ENCODE measurements at places on chromosomes 6 and 20.

GRCh38 chr20:31595654-31596411 is 9.3 kb upstream of the ID1 start:
- peak; percentile 24 for DNase-seq

DNA sequence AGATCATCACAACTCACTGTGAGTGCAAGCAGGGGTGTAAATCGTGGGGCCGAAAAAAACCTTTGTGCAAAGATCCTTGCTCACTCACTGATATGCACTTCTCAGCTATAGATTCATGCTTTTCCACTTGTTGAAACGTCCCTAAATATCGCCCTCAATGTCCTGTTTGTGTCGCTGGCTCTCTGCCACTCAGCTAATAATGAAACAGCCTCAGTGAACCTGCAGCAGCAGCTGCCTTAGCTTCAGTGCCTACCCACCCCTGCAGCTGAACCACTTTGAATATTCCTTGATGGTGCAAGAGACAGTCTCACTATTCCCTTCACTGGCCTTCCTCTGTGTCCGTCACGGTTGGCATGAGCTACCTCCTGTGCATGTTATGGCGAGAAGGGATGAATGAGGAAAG is 128.9 kb upstream of the NAA20 start:
- DNase-seq: peak; percentile 91

GRCh38 chr6:23031986-23032385 is 462.6 kb downstream of the HDGFL1 start:
- no peak for DNase-seq

DNA sequence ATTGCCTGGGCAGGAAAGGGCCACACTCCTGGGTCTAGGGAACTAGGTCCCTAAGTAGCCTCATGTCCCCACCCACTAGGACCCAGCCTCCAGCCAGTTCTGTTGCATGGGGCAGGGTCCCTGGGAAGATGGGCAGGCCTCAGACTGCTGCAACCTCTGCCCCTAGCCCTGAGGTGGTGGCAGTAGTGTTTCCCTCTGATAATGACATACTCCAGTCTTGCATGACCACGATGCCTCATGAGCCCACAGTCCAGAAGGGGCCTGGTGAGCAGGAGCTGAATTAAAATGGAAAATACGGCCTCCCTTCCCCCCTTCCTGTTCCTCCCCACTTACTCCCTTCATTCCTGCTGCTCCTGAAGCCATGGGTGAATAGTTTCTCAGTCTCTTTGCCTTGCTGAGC is 36.0 kb upstream of the SCRT2 start:
- DNase-seq: no peak

GRCh38 chr6:137964876-137965275 is 97.8 kb downstream of the TNFAIP3 start:
- no peak for DNase-seq

DNA sequence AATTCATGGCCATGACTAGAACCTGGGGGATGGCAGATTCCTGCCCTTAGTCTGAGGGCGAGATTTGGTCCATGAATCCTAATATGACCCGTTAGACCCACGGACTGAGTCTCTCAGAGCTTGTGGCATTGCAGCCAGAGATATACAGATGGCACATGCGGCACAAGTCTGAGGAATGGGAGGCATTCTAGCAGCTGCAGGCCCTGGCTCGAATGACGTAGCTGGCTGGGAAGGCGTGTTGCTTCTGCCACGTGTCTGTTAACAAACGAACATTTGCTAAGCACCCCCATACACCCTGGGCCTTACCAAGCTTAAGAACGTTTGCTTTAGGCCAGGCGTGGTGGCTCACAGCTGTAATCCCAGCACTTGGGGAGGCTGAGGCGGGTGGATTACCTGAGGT is 68.0 kb downstream of the CD164 start:
- no peak for DNase-seq

- DNase-seq: no peak
Measured at GRCh38 chr6:149948011-149948410, 6.2 kb downstream of the ULBP2 start.

GRCh38 chr20:53847139-53847836 is 223.1 kb downstream of the BCAS1 start:
- DNase-seq: no peak

DNA sequence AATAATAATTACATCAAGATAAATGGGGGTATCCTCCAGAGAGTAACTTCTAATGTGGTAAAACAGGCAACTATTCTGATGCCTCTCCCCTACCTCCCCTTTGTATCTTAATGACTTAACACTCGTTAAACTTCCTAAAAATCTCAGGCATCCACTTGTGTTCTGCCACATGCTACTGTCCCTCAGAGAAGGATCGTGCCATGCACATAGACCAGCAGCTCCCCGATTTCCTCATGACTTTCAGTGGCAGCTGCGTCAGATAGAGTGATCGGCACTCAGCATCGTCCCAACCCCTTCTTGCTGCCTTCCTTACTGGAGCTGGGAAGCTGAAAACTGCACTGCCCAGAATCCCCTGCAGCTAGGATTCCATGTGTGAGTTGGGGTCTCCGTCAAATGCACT is 32.1 kb downstream of the RIPOR2 start:
- no peak for DNase-seq

GRCh38 chr20:31972471-31973021 is 4.6 kb downstream of the XKR7 start:
- no peak for DNase-seq

- DNase-seq: no peak
Measured at GRCh38 chr20:21134883-21135493, 9.1 kb downstream of the KIZ start.

DNA sequence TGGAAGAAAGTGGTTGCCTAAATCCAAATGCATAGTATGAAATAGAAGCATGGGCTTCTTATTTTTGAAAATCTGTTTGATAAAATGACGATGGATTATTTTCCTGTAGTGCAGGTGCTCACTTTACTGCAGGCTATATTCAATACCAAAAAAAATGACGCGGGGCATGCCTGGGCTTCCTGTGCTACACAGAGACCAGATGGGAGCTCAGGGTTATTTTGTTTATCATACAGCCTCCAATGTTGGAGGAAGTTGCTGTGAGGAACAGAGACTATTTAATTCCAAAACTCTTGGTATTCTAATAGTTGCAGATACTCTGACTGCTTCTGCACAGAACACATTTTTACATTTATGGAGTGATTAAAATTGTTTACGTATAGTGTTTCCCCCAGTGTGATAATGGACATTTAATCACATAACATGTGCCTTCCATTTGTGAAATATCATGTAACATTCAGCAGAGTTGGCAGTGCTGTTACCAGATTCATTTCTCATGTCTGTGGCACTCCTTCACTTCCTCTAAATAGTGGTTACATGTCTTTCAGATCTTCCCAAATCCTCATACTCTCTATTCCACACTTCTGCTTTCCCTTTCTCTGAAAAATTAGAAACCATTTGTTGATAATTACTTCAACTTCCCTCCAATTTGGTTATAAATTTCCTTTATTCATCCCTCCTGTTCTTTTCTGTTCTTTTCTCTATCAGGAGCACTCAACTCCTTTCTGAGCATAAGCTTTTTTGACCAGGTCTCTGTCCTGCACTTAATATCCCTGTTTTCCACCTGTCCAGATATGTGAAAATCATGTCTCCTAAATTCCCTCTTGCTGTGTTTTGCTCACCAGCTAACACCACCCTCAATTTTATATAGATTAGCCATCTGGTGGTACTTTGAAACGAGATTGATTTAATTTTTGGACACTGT is 121.6 kb downstream of the ADGRB3 start:
- no peak for DNase-seq

DNA sequence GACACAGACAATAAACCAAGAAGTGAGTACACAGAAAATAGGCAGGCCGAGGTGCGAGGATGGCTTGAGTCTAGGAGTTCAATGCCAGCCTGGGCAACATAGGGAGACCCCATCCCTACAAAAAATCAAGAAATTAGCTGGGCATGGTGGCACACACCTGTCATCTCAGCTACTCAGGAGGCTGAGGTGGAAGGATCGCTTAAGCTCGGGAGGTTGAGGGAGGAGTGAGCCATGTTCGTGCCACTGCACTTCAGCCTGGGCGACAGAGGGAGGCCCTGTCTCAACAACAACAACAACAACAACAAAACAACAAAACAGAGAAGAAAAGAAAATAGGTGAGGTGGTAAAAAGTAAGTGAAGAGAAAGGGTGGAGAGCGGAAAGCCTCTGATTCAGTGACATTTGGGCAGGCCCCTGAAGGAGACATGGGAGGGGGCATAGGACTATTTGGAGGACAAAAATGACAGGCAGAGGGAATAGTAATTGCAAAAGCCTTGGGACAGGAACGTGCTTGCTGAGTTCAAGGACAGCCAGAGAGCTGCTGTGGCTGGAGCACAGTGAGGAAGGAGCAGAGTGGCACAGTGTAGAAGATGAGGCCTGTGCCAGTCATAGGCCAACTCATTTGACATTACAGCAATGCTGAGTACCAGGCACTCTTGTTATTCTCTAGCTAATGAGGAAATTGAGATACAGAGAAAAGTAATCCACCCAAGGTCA is 160.6 kb downstream of the VEGFA start:
- DNase-seq: no peak

GRCh38 chr6:91013511-91013910 is 426.6 kb upstream of the MAP3K7 start:
- no peak for DNase-seq

DNA sequence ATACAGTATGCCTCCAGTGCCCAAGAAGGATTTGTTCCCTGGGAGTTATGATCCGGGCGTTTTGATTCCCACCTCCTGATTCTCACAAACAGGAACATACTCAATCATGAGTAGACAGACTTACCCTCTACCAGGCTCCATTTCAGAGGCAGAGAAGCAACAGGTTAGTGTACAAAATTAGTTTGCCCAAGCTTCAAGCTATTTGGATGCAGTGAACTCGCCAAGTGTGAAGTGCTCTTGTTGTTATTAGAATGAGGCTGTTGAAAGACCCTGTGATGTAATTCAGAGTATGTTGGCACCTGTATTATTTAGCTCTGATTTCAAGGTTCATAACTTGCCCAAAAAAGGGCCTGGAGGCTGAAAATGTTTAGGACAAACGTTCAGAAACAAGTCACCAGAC is 247.0 kb downstream of the PHACTR1 start:
- DNase-seq: no peak

- no peak for DNase-seq
Measured at GRCh38 chr20:10079964-10080363, 45.2 kb downstream of the ANKEF1 start.

DNA sequence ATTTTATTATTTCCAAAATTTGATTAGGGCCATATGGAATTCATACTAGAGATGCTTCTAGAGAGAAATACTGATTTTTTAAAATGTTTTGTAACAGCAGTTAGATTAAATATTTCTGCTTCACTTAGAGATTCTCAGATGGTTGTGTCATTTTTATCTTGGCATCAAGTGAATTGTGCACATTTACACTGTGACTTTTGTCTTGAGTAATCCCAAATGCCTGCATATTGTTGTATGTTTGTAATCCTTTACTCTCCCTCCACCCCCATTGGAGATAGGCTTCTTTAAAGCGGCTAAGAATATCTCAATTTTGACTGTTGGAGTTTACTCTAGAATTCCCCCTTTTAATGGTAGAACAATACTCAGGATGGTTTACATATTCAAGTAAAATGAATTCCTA is 19.0 kb downstream of the STX16 start:
- no peak for DNase-seq

- no peak for DNase-seq
Measured at GRCh38 chr6:125149256-125150144, 4.1 kb upstream of the TPD52L1 start.

DNA sequence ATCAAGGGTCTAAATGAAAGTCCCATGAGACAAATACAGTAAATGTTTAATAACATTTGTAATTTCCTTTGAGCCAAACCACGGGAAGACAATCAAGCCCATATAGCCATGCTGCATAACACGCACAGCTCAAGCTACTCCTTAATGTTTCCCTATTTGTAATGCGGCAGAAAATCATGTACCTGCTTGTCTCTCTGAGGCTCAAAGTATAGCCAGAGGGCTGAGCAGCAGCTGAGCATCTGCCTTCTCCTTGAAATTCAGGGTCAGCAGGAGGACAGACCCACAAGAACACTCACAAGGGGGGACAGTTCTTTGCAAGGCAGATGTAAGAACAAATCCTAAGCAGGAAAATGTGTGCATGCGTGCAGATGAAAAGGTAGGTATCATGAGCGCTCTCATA is 45.8 kb upstream of the JARID2 start:
- no peak for DNase-seq

DNA sequence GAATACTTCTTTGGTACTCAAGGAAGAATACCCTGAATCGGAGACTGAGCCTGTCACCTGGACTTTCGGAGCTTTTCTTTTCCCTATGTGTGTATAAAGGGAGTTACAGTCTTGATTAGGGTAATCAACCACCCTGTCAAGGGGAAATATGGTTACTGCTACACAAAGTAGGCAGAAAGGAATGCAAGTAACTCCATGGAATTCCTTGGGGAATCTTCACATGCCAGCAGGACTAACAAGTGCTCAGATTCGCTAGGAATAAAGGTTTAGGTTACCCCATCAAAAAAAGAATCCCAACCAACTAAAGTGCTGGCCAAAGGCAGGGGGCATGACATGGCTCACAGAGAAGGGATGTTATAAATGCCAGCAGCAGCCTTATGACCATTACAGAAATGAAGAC is 10.4 kb downstream of the KCNS1 start:
- DNase-seq: no peak

- DNase-seq: no peak
Measured at GRCh38 chr20:54054516-54054915, 15.9 kb downstream of the BCAS1 start.

DNA sequence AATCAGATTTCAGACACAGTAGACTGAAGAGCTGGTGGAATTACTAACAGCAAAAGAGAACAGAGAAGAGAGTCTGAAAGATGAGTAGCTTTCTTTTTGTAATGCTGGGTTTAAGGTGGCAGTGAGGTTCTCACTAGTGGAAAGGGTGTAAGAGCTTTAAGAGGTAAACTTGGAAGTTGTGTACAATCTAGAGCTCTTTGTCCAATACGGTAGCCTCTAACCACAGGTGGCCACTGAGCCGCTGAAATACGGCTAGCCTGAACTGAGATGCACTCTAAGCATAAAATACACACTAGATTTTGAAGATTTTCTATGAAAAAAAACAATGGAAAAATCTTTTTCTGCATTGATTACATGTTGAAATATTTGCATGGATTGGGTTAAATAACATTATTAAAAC is 4.0 kb downstream of the ELOVL2 start:
- no peak for DNase-seq

GRCh38 chr6:160172704-160173103 is 51.1 kb downstream of the SLC22A1 start:
- DNase-seq: no peak

GRCh38 chr6:69398729-69399128 is 398.1 kb downstream of the LMBRD1 start:
- DNase-seq: no peak

DNA sequence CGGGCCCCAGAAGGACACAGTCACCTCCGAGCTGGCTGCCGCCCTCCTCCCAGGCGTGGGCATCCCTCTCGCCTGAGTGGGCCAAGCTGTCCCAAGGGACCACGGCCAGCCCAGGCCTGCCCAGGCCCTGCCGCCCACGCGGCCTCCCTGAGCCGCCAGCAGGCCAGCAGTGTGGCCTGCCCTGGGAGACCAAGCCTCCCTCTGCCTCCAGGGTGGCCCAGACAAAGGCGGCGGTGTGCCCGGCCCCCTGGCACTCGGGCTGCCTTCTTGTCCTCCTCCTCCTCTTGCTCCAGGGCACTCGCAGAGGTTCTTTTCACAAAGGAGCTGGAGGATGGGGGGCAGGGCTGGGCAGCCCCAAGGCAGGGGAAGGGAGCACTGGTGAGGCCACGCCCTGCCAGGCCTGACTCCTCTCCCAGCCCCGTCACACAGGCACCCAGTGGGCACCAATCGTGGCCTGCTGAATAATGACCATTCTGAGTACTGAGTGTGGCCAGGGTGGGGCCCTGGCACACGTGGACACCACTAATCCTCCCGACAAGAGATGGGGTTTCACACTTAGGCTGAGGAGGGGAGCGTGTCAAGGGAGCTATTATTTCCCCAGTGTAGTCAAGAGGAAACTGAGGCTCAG is 25.3 kb downstream of the NOL4L start:
- DNase-seq: no peak

Data from SHP77 treated with DMSO at 0.1 percent for 48 hours (cell line).